Activated CD8-positive, alpha-beta memory T cell treated with anti-CD3 and anti-CD28 coated beads for 4 hours (primary cell): ENCODE measurements at places on chromosomes 16 and 17.

DNA sequence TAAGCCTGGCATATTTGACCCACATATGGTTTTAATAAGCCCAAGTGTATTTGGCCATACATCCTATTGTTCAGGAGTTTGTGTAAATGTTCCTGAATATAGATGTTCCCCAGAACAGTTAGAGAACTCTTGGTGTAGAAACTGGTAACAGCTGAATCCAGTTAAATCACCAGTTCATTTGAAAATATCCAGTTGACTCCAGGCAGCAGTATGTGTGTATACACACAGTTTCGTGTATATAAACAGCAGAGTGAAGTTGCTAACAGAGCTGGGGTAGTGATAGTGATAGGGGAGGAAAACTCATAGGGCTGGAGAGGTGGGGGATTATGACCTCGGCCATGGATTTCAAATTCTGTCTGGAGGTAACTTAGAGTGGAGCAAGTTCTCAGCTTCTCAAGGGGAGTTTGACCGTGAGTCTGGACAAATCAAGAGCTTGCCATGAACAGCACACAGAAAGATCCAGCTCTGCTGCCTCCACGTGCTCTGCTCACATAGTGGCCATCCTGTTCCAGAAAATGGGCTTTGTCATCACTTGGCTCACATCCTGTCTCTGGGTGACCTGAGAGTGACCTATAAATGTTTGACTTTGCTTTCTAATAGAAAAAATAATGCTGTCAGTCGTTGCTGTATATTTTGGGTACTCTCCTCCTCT lies 30.6 kb upstream of the MMD start:
- DNase-seq: no peak

DNA sequence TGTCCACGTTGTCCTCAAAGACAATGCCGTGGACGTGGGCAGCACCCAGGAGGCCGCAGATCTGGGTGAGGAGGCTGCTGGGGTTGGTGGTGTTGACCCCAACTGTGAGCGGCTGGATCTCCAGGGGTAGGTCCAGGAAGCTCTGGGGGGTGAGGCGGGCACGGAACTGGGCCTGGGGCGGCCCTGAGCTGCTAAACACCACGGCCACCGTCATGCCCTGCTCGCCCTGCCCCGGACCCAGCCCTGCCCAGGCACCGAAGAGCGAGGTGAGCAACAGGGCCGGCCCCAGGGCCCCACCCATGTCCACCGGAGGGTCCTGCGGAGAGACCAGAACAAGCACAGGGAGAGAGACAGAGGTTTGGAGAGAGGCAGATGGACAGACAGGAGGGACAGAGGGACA lies 4.9 kb downstream of the GRIN2C start:
- DNase-seq: no peak

DNA sequence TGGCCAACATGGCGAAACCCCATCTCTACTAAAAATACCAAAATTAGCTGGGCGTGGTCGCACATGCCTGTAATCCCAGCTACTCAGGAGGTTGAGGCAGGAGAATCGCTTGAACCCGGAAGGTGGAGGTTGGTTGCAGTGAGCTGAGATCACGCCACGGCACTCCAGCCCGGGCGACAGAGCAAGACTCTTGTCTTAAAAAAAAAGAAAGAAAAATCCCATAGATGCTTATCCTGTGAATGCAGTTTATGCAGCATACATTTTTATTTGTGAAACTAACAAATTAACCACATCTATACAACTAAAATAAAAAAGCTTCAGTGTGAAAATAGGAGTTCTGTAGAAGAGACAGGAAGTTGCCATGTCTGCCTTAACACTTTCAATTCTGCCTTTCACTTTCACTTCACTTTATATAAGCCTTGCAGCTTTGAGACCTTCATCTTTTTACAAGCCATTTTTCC lies 7.1 kb downstream of the IGSF6 start:
- DNase-seq: no peak

DNA sequence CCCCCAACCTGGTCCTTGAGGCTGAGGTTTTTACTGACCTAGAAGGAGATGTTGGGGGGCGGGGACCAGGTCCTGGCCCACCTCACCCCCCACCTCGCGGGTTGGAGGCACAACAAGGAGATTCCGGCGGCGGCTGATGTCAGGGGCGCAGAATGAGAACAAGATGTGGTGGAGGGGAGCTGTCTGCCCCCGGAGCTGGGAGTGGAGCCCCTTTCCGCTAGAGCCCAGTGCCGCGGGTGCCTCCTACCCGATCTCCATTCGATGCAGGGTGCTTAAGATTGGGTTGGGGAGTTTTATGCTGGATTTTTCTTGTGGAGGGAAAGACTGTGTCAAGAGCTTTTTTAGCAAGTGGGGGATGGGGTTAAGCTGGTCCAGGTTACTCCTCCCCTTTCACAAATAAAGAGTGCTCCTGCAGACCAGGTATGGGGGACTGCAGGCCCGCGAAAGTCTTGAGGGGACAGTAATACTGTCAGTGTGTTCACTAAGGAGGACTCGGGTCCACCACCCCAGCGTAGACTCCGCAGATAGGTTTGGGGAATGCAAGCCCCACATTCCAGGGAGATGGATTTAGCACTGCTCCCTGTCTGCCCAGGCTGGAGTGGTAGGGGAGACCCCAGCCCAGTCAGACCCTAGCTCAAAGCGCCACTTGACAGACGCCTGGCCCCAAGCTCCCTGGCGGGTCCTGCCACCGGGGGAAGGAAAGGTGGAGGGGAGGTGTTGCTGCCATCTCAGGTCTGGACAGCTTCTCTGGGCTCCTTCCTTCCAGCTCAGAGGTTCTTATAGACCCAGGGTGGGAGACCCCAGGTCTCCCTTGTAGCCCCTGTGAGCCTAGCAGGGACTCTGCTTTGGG lies 2.0 kb downstream of the CACNA1G start:
- no peak for DNase-seq

GRCh38 chr17:76048711-76049110 lies 21.6 kb upstream of the EVPL start:
- no peak for DNase-seq

DNA sequence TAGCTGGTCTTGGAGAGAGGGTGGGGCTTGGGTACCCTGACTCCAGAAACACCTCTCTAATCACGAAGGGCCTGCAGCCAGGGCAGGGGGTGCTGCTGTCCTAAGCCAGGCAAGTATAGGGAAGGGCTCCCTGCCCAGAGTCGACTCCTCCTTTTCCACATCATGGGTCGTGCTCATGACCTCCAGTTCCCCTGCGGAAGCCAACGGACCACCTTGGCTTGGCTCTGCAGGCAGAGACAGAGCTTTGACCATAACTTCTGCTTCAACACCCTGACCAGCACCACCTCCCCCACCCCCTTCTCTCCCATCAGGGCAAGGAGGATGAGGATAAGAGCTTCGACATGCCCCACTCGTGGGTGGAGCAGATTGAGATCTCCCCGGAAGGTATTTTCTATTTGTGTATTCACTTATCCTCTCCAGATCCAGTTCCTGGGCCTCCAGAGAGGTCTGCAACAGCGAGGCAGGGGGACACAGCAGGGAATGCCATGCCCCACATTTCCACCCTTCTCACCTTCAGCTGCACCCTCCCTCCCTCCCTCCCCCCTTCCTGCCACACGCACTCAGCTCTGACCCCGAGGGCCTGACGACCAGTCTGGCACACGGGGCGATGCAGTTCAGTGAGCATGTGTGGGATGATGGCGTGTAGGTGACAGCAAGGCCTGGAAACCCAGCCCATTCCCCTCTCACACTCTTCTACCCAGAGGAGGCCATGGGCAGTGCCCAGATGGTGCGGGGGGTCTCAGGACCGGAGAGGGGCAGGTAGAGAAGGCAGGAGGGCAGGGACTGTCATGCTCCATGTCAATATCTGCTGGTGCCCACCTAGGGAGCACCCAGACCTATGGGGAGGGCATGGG lies 14.0 kb upstream of the KATNB1 start:
- no peak for DNase-seq

GRCh38 chr17:4706121-4706520 lies 2.2 kb upstream of the PELP1 start:
- DNase-seq: no peak

DNA sequence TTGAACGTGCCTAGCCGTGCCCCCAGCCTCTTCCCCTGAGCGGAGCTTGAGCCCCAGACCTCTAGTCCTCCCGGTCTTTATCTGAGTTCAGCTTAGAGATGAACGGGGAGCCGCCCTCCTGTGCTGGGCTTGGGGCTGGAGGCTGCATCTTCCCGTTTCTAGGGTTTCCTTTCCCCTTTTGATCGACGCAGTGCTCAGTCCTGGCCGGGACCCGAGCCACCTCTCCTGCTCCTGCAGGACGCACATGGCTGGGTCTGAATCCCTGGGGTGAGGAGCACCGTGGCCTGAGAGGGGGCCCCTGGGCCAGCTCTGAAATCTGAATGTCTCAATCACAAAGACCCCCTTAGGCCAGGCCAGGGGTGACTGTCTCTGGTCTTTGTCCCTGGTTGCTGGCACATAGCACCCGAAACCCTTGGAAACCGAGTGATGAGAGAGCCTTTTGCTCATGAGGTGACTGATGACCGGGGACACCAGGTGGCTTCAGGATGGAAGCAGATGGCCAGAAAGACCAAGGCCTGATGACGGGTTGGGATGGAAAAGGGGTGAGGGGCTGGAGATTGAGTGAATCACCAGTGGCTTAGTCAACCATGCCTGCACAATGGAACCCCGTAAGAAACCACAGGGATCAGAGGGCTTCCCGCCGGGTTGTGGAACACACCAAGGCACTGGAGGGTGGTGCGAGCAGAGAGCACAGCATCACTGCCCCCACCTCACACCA lies 724 bp downstream of the GAA start:
- DNase-seq: no peak

GRCh38 chr17:43907425-43907981 lies at the start of gene MPP2:
TSS of gene MPP2 (minus strand) at chr17:43907536. CDS start at chr17:43904460, 3,076 bp downstream.
- no peak for DNase-seq

GRCh38 chr17:61072648-61073047 lies 327.0 kb upstream of the TBX2 start:
- no peak for DNase-seq

GRCh38 chr16:86809458-86809955 lies 231.2 kb downstream of the FOXL1 start:
- DNase-seq: no peak

DNA sequence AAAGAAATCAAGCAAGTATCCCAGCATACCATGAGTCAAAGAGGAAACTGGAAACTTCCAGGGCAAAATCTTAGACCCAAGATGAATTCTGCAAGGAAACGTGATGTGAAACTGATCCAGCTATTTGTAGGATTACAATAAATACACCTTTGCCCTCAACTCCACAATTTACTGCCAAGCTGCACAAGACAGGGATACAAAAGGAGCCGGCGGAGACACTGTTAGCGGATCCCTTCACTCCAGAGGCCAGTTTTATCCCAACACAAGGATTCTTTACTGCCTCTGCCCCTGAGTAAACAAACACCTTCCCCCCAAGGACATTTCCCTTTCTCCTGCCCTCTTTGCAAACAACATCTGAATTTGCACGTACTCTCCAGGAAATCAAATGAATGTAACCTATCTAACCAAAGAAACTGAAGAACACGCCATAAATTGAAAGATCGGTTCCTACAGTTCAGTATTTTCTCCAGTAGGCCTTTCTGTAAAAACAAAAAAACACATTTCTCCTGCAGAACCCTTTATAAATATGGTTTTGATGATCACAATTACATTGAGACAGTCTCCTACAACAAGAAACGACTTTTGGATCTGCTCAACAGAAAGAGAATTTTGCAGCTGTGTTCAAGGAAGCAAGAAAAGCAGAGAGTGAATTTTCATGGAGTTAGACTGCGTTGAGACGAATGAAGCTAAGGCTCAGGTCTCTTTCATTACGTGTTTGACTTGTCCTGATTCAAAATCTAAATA lies 1.4 kb upstream of the CBX2 start:
- DNase-seq: no peak

DNA sequence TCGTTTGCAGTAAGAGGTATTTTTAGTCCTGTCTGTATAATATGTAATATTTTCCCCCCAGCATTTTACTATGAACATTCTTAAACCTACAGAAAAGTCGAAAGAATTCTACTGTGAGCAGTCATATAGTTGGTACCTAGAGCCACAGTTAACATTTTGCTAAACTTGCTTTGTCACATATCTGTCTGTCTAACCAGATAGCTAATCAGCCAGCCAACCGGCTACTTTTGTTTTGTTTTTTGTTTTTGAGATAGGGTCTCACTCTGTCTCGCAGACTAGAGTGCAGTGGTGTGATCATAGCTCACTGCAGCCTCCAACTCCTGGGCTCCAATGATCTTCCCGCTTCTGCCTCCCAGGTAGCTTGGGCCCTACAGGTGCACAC lies 73.3 kb downstream of the ABCC1 start:
- DNase-seq: no peak

- DNase-seq: no peak
These were observed 29.3 kb downstream of the NDEL1 start for GRCh38 chr17:8464941-8465340.

- DNase-seq: no peak
These were observed 19.7 kb downstream of the TMEM11 start for GRCh38 chr17:21194226-21194625.

- DNase-seq: no peak
These were observed 51.3 kb downstream of the PIMREG start for GRCh38 chr17:6495450-6496115.

GRCh38 chr16:9859701-9860327 lies 322.4 kb downstream of the GRIN2A start:
- no peak for DNase-seq

- DNase-seq: no peak
These were observed at the start of gene LHX1 for GRCh38 chr17:36937001-36937958. TSS of gene LHX1 (plus strand) at chr17:36937475. CDS start at chr17:36938198, 723 bp downstream.

DNA sequence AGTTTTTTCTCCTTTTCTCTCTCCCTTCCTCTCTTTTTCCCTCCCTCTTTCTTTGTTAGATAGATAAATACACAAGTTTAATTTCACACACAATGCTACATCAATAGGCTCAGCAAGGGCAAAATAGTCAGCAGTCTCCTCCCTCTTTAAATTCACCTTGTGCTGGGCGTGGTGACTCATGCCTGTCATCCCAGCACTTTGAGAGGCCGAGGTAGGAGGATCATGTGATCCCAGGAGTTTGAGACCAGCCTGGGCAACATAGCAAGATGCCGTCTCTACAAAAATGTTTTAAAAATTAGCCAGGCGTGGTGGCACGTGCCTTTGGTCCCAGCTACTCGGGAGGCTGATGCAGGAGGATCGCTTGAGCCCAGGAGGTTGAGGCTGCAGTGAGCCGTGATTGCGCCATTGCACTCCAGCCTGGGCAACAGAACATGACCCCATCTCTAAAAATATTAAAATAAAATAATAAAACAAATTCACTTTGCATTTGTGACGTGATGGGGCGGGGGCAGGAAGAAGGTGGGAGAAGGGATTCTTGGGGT lies 27.4 kb downstream of the IL21R start:
- DNase-seq: no peak

DNA sequence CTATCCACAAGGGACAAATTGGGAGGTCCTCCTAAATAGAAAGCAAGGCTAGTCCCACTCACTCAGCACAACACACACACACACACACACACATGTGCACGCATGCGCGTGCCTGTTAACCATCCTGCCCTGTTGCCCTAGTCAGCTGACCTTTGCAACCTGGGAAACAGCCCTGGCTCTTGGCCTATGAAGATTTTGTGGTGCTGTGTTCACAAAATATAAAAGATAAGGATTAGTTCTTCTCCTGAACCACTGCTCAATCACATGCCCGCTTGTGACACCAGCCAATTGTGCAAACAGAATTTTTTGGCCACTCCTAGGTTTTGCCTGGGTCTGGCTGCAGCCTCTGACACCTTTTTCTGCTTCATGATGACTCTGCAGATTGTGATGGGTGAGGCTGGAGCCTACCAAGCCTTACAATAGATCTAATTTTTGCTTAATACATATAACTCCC lies 3.3 kb upstream of the CES1 start:
- DNase-seq: no peak

GRCh38 chr17:51435171-51435552 lies 174.8 kb downstream of the UTP18 start:
- DNase-seq: no peak
